Caudate nucleus (tissue), 63 donors: ENCODE measurements at places on chromosomes 11 and 22.

- no peak for DNase-seq
Measured at GRCh38 chr11:123770712-123771111, 16.4 kb upstream of the OR6X1 start.

GRCh38 chr22:28795932-28796856 is 4.2 kb downstream of the XBP1 start:
- no peak for DNase-seq

GRCh38 chr22:19809741-19810140 is 44.9 kb downstream of the GNB1L start:
- DNase-seq: no peak

GRCh38 chr11:43819926-43820325 is 60.7 kb upstream of the ALKBH3 start:
- no peak for DNase-seq

- no peak for DNase-seq
Measured at GRCh38 chr11:102882389-102883024, 7.7 kb upstream of the MMP12 start.

DNA sequence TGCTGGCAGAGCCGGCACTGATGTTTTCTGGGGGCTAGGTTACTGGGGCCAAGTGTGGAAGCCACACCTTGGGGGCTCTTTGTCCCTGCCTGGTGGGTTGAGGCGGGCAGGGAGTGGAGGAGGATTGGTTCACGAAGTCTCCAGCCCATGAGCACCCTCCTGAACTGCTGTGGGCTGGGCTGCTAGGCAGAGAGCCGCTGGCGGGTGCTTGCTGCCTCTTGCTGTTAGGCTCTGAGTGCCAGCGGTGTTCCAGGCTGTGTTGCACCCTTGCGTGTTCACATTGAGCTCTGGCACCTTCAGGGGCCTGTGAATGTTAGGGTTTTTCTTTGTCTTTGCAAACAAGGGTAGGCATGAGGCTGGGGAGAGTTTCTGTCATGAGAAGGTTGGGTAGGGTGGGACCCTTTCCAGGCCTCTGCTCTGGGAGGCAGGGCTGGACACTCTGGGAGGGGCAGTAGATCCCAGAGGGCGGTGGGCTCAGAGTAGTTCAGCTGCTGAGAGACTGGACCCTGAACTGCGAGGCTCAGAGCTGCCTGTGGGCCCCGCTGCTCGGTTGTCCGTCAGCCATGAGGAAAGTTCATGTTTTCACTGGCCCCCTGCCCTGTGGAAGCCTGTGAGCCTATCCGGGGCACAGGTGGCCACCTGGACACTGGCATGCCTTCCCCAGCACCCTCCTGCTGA is 24.0 kb upstream of the TMEM191C start:
- no peak for DNase-seq

DNA sequence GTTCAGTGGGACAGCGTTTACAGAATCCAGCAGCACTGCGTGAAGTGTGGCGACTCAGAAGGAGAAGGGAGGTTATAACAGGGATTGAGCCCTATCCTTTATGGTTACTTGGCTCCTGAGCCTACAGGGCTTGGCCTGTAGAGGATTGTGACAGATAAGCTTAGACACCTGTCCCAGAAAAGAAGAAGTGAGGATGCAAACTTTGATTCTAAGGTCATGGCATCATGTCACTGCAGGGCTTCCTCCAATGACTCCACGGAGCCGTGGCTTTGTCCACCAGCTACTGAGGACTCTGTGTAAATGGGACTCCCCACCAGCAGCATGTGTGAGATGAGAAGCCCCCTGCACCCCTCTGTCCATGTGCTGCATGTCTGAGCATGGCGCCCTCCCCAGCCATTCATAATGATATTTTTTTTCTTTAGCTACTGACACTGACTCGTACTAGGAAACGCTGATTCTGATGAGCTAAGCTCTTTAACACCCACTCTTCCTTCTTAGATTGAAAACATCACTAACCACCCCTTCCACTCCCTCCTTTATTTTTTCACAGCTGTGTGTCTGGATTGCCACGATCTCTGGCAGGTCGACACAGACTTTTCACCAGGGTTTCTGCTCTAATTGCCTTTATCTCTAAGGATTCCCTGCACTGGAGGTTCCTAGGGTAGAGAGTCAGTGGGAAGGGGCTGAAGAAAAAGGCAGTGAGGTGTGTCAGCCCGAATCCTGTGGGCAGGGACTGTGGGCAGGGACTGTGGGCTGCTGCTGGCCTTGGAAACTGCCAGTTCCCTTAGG is 65.5 kb upstream of the TTC12 start:
- no peak for DNase-seq

DNA sequence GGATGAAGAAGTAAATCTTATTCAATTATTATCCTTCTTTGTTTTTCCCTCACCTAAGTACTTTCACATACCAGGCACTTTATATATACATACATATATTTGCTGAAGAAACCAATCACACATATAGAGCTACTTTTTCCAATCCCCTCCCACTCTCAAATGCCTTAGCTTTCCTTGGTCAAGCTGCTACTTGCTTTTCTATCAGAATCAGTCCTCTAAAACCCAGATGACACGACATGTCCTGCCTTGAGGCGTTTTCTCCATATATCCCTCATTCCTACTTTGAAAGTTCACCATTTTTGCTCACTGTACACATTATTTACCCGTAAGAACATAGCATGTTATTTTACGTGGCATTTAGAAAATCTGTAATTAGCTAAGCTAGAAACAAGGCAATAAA is 5.4 kb downstream of the RAB38 start:
- DNase-seq: no peak

DNA sequence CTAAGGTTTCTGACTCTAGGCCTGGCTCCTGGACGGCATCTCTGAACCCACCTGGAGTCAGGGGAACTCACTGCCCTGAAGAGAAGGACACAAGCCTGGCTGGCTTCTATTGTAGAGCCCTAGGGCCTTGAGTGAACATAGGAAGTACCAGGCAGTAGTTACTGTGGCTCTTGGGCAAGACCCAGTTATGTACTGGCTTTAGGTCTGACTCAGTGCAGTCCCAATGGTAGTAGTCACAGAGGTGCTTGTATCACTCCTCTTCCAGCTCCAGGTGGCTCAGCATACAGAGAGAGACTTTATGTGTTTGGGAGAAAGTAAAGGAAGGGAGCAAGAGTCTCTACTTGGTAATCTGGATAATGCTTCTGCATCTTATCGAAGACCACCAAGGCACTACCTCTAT is 13.9 kb upstream of the PAK1 start:
- no peak for DNase-seq

- no peak for DNase-seq
Measured at GRCh38 chr11:72405009-72405408, 29.3 kb downstream of the CLPB start.

GRCh38 chr22:32354360-32355351 is 3.0 kb upstream of the RFPL3 start:
- DNase-seq: no peak

- no peak for DNase-seq
Measured at GRCh38 chr22:29030618-29031226, 30.9 kb downstream of the C22orf31 start.

DNA sequence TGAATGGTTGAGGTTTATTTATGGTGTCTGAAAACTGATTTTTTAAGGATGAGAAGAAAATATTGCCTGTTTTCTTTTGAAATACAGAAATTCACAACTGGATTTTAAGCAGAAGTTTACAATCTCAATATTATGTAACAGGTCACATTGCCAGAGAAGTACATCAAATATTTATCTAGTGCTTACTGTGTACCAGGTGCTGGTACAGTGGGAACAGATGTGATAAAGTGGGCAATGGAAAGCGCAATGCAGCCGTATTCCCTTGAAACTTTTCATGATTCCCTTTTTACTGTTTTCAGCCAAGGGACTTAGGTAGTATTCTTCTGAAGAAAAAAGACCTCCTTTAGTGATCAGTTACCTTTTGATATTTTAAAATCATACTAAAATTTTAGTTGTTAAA is 49.6 kb downstream of the TTC17 start:
- DNase-seq: no peak

GRCh38 chr11:74636630-74637184 is 44.3 kb downstream of the POLD3 start:
- no peak for DNase-seq

GRCh38 chr11:2777386-2777785 is 77.6 kb upstream of the KCNQ1OT1 start:
- DNase-seq: no peak

DNA sequence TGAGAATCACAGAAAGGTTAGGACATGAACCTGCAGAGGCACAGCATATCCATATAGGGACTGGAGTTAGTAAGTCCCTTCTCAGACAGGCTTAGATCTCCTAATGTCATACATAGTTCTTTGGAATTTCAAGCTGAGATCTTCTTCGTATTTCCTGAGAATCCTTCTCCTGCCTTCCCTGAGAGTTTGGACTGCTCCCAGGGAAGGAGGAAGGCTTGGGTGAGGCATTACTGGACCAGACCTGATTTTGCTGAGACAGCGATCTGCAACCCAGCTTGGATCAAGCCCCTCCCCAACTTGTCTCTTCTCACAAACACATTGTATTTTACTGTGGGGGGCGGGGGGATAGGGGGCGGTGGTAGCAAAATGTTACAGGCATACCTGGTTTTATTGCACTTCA is 108.5 kb downstream of the TSPAN18 start:
- DNase-seq: no peak

DNA sequence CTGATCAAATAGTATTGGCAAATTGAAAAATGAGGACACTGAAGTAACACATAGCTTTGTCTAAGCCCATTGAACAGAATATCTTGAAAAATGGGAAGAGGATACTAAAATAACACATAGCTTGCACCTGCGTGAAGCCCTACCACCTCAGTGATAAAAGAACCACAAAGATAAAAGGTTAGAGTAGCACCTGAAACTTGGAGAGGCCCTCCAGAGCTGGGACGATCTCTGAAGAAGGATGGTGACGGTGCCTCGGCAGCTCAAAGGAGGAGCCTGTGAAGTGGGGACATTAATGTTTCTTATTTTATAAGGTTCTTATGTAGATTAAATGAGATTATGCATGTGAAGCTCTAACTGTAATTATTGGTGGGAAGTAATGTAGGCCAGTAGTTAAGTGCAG is 23.1 kb upstream of the ARHGAP42 start:
- no peak for DNase-seq

DNA sequence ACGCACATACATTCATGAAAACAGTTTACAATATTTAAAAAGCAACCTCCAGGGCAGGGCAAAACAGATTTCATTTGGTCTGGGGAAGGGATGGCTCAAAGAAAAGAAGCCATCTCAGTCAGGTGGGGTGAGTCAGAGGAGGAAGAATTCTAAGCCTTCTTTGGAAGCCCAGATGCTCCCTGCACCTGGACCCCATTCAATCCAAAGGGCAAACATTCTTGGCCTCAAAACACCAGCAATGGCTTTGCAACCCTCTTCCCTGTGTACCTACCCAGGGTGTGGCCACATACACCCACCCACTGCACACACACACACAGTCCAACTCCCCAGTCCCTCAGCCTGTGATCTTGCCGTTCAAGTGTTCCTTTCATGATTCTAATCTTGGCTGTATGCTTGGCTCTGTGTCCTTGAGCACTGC is 2.0 kb downstream of the KCNE3 start:
- no peak for DNase-seq

GRCh38 chr11:2466869-2467694 is 22.3 kb downstream of the KCNQ1 start:
- DNase-seq: no peak

DNA sequence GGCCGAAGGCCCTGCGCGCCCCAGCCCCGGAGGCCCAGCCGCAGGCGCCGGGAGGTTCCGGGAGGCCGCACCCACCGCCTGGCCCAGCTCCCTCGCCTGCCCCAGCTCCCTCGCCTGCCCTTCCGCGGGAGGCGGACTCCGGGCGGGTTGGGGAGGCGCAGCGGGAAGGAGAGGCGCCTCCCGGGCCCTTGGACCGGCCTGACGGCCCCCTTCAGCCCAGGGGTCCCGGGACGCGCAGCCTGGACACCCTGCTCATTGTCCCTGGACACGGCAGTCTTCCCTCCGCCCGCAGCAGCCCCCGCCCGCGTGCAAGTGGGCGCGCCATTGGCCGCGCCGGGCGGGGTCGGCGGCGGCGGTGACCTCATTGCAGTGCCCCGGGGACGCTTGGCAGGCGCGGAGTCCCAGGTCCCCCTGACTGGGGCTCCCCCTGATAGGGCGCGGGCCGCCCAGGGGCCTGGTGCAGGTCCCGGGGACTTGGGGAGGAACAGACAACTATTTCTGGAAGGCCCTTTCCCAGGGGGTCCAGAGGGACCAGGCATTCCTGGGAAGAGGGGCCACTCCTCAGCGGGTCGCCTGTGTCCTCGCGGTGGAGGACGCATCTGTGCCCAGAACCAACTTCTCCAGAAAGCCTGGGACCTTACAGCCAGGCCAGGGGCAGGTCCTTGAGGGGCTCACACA is 501 bp downstream of the CD151 start:
- DNase-seq: no peak

- DNase-seq: no peak
Measured at GRCh38 chr22:50481045-50481439, 301 bp upstream of the ADM2 start.

GRCh38 chr11:640021-640706 is 3.1 kb downstream of the DRD4 start:
- no peak for DNase-seq

- DNase-seq: no peak
Measured at GRCh38 chr11:12017243-12017678, 8.8 kb upstream of the DKK3 start.

DNA sequence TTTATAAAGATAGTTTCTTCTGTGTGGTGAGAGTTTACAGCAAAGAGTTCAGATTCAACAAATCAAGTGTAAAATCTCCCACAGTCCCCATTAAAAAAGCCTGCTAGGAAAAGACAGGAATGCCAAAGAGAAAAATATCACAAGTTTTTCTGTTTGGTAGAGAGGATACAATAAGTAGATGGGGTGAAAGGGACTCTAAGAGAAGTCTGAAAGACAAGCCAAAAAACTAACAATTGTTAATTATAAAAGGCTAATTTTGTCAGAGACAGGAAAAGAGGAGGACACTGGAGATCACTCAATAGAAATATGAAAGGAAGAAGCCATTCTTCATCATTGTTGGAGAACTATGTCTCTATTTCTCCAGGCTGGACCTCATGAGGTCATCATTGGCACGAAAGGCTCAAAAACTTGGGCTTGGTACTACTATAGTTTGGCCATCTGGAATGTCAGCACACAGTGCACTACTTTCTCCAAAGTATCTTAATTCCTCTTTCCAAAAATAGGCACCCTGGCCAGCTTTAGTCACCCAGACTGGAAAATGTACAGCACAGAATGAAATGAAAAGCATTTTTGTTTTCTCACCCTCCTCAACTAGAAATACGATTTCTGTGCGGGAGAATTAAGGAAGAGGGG is 531 bp upstream of the SOX6 start:
- DNase-seq: no peak

GRCh38 chr22:30890686-30891442 is 77.7 kb downstream of the MORC2 start:
- no peak for DNase-seq

DNA sequence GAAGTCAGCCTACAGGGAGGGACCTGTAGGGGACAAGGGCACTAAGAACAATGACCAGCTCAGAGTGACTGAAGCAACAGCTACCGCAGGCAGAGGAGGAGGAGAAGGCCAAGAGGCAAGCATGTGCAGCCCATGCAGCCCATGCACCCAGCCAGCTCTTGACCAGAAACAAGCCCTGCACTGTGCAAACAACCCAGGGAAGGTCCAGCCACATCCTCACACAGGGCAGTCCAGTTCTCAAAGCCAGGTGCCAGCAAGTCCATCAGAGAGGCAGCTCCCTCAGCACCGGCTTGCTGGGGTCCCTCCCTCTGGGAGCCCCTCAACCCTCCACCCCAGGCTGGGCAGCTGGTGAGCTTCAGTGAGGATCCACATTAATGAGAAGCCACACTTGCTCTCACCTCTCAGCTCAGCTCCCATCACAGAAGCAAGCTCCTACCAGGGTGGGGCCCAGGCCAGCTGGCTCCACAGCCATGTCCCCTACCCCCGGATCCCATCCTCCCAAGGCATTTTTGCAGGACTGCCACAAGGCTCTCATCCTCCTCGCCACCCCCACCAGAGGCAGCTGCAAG is 7.1 kb downstream of the DGCR2 start:
- DNase-seq: no peak
